NCI-H1105 treated with DMSO at 0.1 percent for 48 hours (cell line): ENCODE measurements at places on chromosomes 4 and X.

GRCh38 chr4:52015366-52015765, 4.8 kb downstream of the LRRC66 start:
- no peak for DNase-seq

GRCh38 chrX:28920153-28920943, 333.1 kb downstream of the IL1RAPL1 start:
- peak; percentile 81 for DNase-seq

- no peak for DNase-seq
Measured at GRCh38 chrX:154025230-154025629, 5.5 kb upstream of the IRAK1 start.

DNA sequence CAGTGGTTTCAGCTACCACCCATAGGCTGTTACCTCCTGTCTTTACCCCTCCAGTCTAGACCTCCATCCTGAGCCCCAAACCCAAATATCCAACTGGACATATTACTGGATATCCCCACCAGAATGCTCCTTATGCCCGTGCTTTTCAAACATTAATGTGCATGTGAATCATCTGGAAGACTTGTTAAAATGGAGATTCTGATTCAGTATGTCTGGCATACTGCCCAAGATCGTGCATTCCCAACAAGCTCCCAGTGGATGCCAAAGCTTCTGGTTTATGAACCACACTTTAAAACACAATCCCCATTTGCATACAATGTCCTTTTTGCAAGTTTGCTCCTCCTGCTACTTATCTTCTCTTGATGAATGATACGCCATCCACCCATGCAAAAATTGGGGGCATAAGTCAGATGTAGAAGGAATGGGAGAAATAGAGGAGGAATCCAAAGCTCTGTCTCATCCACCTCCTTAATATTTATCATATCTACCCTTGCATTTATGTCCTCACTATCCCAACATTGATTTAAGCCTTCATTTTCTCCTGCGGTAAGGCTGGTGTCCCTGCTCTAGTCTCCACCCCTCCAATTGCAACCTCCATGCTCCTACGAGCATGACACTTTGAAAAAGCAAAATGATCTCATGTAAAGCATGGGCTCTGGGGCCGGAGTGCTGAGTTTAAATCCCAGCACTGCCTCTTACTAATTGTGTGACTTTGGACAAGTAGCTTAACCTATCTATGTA, 7.4 kb upstream of the PGRMC1 start:
- DNase-seq = no peak

- DNase-seq = no peak
Measured at GRCh38 chrX:67727576-67727975, 183.8 kb downstream of the AR start.

GRCh38 chr4:101218346-101218745, 129.0 kb downstream of the PPP3CA start:
- DNase-seq = no peak

DNA sequence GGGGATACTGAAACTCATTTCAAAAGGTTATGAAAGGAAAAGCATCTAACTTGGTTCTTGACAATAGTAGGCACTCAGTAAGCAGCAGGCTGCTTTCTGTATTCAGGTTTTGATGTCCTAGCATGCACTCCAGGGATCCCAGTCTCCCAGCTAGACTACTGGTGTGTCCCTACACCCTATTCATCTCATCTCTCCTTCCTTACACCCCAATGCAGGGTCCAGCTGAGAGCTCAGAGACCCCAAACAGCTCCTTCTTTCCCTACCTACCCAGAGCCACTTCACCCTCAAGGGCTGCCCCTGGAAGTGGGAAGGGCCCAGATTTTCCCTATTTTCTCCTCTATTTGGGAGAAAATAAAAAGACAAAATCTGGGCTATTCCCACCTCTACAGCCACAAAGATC, 1.6 kb upstream of the EFNB1 start:
- no peak for DNase-seq

DNA sequence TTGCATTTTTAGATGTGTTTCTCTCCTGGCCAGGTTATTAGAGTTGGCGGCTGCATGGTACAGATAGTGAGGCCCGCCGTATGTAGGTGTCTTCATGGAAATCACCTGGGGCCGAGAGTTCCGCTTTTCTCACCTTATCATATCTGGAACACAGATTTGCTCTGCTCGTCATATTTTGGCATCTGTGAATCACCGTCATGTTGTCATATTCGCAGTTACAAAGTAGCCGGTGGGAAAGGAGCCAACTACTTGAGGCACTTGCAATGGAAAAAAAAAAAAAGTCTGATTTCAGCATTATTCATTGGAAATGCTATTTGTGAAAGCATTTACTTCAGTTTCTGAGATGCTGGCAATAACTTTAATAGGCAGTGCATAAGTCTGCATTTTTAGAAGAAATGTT, 1715.2 kb upstream of the TENM3 start:
- peak; percentile 11 for DNase-seq

GRCh38 chrX:100512471-100512870, 72.3 kb upstream of the TNMD start:
- peak; percentile 22 for DNase-seq

GRCh38 chr4:77009511-77010115, 60.1 kb downstream of the SEPTIN11 start:
- no peak for DNase-seq

GRCh38 chr4:61160478-61160877, 39.6 kb upstream of the ADGRL3 start:
- no peak for DNase-seq

DNA sequence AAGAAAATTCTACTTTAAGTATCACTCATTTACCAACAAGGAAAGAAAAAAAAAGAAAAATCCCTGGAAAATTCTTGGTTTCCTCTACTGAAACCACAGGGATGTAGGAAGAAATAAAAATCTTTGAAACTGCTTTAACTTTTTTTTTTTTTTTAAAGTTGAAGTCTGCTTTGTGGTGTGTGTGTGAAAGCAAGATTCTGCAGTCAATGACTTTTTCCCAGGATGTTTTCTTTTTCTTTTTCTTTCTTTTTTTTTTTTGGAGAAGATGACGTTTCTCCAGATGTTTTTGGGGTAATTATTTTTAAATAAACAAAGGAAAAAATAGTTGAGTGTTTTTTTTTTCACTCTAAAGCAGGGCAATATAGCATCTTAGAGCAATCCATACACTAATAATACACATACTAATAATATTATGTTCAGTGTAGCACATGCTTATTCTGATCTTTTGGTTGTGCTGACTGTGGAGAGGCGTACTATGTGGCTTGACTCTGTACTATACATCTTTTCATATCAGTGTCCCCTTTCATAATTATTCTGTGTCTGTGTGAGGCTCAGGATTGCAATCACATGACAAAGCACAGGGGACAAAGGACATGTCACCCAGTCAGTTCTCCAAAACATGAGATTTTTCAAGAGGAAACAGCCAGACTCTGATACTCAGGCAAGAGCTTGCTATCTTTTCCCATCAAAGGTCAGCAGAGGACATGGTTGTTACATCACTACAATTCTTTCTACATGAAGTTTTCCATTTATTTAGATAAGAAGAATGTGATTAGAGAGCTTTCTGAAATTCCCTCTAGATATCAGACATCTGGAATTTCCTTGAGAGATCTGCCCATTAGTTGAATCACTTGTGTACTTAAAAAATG, 111.0 kb downstream of the PDE5A start:
- DNase-seq = no peak

GRCh38 chr4:44845993-44846392, 119.6 kb upstream of the GNPDA2 start:
- no peak for DNase-seq

- DNase-seq = no peak
Measured at GRCh38 chr4:8403976-8404375, 36.5 kb downstream of the ACOX3 start.

- DNase-seq = no peak
Measured at GRCh38 chrX:120755066-120755846, 120.4 kb downstream of the CT47B1 start.

DNA sequence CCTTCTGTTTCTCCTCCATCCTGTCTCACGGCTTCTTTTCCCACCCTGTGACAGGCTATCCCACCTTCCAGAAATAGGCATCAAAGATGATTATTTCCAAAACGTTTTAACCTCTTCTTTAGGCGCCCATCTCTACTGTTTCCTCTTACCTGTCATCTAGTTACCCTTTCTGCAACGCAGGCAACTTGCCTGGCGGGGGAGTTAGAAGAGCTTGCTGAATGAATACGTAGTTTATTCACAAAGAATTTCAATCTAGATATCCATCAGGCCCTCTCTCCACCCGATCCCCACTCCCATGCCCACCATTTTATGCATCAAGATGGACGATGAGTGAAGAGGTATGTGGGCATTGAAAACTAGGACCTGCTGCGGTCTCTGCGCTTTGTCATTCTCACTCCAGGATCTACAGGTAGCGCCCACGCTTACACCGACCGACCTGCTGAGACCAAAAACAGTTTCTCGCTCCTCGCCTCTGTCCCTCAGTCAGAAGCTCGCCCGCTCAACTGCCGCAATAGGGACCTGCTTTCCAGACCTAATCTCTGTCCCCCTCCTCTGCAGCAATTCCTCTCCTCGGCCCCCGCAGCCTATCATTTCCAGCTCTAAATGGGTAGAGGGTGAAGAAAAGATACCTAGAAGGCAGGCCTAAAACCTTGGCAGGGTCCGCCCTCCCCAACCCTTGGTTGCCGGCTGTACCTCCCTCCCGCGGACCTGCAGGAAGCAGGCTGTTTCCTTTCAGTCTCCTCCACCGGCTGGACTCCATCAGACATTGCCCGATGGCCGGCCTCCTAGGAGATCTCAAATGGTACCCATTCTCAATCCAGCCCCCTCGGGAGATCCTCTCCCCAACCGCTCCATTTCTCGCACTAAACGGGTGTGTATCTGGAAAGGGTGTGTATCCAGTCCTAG, 624 bp downstream of the BEX5 start:
- DNase-seq = peak; percentile 41

GRCh38 chr4:139916041-139916440, 237.9 kb downstream of the MAML3 start:
- DNase-seq = no peak

DNA sequence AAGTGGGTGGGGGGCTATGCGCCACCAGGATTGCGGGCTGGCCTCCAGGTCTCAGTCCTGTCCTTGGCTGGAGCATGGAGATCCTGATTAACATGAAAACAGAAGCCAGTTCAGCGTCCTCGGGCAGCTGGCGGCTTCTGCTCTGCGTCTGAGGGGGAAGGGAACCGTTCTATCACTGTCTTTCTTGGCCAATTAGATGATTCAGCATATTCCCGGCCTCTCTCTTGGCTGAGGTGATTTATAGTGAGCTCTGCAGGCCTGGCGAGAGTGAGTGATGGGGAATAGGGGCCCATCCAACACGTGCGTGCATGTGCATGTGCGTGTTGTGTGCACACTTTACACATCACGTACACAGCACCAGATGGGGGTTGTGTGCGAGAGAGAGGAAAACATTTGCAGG, 145.8 kb upstream of the ATP6AP2 start:
- DNase-seq = peak; percentile 75

DNA sequence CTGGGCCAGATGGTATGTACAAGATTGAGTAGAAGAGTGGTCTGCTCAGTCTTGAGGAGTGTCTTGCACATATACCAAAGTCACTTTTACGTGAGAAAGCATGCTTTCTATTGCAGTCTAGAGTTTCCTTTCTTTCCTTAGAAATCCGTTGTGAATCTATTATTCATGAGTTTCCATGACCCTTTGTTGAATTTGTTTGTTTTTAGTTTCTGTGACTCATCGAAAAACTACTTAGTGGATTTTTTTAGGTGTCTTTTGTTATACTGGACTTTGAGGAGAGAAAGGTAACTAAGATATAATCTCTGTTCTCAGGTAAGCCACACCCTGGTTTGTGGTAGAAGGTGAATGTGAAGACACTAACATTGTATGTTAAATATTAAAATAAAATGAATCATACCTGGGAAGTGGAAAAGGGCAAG, 23.0 kb downstream of the GALNT7 start:
- no peak for DNase-seq

DNA sequence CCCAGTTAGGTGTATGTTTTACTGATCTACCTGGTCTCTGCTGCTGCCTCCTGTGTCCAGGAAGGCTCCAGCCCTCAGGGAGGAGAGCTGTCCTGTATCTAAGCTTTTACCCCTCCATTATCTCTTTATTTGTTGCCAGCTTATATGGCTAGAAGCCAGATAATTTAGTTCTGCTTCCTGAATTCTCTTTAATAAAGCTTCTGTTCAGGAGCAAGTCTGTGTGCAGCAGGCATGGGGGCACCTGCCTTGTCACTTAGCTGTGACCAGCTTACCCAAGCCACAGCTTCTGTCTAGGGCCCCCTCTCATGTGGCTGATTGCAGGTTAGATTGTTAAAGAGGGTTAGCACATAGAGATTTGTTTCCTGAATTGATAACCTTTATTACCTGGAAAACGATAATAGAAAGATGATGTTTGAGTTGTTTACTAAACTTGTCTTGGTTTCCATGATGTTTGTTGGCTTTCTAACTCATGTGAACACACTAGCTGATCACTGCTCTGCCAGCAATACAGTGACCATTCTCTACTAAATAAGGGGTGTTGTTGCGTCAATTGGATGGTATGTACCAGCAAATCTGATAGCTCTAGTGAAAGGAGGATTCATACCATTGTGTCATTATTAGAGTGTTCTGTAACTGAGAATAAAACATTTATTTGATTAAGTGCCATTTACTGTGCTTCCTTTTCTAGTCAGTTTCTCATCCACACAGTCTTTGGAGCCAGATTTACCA, 189.8 kb upstream of the ANK2 start:
- DNase-seq = peak; percentile 4

GRCh38 chrX:106585478-106585877, 26.3 kb upstream of the RADX start:
- no peak for DNase-seq

- peak; percentile 9 for DNase-seq
Measured at GRCh38 chr4:73308286-73308685, 49.7 kb upstream of the ANKRD17 start.
